ENCODE measurements at places on chromosomes 13 and 19.

DNA sequence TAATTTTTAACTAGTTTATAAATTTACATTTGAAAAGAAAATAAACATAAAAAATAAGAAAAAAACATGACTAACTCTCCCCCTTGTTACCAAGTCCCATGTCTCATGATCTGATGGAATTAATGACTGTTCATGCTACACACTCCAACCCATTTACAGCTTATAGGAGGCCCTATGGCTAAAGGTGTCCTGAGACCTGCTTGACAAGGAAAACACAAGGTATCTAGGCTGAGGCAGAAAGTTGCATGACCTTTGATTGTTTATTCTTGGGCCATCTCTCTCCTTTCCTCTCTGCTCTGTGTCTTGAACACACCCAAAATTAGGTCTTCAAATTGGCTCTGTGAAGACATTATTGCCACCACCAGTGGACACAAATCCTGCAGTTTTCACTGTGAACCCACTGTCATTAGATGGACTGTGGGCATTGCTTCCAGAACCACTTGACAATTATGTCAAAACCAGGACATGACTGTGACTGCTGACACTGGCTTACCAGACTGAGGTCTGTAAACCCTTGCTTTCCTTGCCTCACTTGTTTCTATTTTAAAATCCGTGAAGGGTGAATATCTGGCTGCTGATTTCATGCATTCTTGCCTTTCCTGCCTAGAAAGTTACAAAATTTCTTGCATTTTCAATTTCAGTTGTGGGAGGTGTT is 386.5 kb upstream of the SPRY2 start:
- no peak for DNase-seq

DNA sequence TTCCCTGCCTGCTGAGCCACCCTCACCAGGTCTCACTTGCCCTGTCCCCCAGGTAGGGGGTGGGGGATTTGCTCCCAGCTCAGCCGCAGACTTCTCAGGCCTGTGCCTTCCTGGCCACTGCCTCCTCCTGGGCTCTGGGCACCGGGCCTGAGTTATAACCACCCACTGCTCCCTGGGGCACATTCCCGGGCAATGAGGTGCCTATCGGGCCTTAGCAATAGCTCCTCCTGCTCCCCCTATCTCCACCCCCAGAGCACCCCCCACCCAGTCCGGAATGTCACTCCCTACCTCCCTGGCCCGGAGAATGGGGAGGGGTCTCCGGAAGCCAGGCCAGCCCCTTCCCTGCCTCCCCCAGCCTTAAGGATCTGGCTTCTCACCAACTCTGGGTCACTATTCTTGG is at the start of gene KLK5:
Gene KLK5 (minus strand): TSS at position 129 of the 400 bp plus-strand sequence. CDS start 381 bp downstream, outside the sequence.
- DNase-seq, result no peak

- no peak for DNase-seq
These were observed 11.5 kb upstream of the CCNE1 start for GRCh38 chr19:29800100-29800825.

DNA sequence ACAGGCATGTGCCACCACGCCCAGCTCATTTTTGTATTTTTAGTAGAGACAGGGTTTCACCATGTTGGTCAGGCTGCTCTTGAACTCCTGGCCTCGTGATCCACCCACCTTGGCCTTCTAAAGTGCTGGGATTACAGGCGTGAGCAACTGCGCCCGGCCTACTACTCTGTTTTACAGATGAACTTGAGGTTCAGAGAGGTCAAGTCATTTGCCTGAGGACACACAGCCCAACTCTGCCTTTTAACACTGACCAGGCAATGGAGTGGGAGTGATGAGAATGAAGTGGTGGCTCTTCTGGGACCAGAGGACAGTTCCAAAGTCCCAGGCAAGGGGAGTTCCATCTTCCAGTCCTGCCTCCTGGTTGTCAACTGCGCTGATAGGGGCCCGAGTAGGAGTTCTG is 41.4 kb downstream of the CERS4 start:
- no peak for DNase-seq

GRCh38 chr19:49217382-49217781 is 59.8 kb downstream of the TRPM4 start:
- no peak for DNase-seq

DNA sequence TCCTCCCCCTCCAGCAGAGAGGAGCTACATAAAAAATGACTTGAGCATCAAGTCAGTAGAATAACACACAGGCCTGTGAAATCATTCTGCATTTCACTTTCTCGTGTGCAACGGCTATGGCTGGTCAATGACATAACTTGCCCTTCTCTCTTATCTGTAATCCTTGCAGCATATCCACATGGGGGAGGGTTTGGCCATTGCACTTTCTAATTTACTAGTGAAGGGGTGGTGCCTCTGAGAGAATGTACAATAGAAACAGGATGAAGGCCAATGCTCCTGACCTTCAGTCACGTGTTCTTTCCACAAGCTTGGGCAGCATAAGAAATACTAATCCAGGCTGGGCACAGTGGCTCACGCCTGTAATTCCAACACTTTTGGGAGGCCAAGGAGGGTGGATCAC is 641.0 kb upstream of the ARGLU1 start:
- DNase-seq, result peak; percentile 59

DNA sequence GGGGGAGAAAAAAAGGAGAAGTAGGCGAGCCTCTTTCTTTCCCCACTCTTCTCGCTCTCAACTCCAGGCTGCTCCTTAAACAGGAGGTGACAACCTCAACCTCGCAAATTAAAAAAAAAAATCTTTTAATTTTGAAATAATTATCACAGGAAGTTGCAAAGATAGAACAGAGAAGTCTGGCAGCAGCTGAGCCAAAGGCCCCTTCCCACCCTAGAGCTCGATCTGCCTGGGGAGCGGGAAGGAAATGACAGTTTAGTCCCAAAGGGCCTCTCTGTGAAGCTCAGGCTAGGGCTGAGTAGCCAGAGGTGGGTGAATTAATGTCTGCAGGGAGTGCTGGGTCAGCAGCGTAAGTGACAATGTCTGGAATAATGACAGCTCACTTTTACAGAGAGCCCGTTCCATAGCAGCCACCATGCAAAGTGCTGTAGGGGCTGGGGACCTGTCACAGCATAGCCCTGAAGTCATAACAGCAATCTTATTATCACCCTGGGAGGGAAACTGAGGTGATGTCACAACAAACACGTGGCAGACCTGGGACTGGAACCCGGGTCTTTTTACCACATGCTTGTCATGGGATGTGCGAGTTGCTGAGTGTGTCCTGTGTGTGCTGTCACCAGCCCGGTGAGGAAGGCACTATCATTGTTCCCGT is 8.8 kb upstream of the CD22 start:
- DNase-seq, result no peak

Data from OCI-M1 (cell line).